ENCODE measurements at places on chromosomes 1 and 21. TPM values are rescaled to one million over a fixed set of nuclear protein-coding genes. Genes with fewer than 3 reads are reported as not detected.

The LHX8 gene
- total RNA-seq: not detected

- DNase-seq: no peak
These were observed 14.0 kb downstream of the NR5A2 start for GRCh38 chr1:200041337-200042118.

The DCDC2B gene
- not detected for total RNA-seq

GRCh38 chr21:18715606-18716005 is 312.0 kb upstream of the TMPRSS15 start:
- no peak for DNase-seq

DNA sequence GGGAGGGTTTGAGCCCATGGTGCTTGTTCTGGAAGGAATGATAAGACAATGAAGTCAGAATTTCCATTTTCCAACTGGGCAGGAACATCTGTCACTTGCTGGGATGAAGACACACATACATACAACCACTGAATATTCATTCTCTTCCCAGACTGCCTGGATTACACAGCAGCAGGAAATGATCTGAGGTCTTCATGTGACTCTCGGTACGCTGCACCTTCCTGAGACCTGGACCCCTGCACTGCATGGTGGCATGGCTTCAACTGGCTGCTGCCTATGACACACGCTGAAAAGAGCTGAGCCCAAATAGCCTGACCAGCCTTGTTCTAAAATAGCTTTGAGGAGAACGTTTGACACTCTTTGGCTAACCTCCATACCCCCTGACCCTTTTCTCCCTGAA is 150.6 kb downstream of the GABPA start:
- no peak for DNase-seq

DNA sequence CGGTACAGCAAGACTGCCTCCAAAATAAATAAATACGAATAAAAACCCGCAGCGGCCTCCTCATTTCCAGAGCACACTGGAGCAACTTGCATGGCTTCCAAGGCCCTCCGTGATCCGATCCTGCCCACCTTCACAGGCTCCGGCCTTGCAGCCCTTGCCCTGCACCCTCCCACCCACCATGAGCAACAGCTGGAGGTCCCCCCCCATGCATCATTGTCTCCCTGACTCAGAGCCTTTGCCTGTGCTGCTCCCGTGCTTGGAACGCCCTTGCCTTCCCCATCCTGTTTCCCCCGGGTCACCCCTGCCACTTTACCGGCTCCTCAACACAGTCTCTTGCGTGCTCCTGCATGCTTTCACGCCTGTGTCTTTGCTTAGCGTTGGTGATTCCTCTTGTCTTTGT is 71.0 kb upstream of the ANGPTL1 start:
- no peak for DNase-seq

GRCh38 chr1:60924964-60925798 is 157.2 kb upstream of the NFIA start:
- DNase-seq: no peak
